Karpas-422 (cell line): ENCODE measurements at places on chromosomes 6 and 20. TPM values are rescaled to one million over a fixed set of nuclear protein-coding genes. Genes with fewer than 3 reads are reported as not detected.
A peak's percentile ranks its signal among the peaks of the same experiment; 100 is the strongest.

DNA sequence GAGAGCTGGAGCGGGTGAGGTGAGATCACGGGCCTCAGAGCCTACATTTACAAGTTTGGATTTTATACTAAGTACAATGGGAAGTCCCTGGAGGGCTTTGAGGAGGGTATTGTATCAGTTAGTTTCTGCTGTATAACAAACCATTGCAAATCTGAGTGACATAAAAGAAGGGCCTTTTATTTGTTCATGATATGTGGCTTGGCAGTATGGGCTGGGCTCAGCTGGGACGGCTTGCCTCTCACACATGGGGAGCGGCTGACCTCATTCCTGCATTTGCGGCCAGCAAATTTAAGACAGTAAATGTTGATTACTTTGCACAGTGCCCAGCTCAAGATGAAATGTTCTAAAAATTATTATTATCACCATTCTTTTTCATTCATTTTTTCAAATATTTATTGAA lies 21.7 kb downstream of the GDAP1L1 start:
- no peaks in the 10 kb centered on the region for H3K27me3 ChIP-seq
- no peaks in the 10 kb centered on the region for H3K4me1 ChIP-seq
- H3K36me3 ChIP-seq = no peaks in the 10 kb centered on the region
- no peak for DNase-seq

GRCh38 chr6:48272518-48272917 lies 161.5 kb upstream of the PTCHD4 start:
- H3K27ac ChIP-seq = no peak overlapping the region
- no peak for DNase-seq
- H3K4me3 ChIP-seq = no peak overlapping the region
- no peaks in the 10 kb centered on the region for H3K36me3 ChIP-seq
- H3K4me1 ChIP-seq = no peaks in the 10 kb centered on the region

GRCh38 chr20:7406671-7407070 lies 533.6 kb downstream of the HAO1 start:
- H3K4me3 ChIP-seq = no peak overlapping the region
- no peaks in the 10 kb centered on the region for H3K4me1 ChIP-seq
- H3K27me3 ChIP-seq = no peaks in the 10 kb centered on the region
- DNase-seq = no peak

DNA sequence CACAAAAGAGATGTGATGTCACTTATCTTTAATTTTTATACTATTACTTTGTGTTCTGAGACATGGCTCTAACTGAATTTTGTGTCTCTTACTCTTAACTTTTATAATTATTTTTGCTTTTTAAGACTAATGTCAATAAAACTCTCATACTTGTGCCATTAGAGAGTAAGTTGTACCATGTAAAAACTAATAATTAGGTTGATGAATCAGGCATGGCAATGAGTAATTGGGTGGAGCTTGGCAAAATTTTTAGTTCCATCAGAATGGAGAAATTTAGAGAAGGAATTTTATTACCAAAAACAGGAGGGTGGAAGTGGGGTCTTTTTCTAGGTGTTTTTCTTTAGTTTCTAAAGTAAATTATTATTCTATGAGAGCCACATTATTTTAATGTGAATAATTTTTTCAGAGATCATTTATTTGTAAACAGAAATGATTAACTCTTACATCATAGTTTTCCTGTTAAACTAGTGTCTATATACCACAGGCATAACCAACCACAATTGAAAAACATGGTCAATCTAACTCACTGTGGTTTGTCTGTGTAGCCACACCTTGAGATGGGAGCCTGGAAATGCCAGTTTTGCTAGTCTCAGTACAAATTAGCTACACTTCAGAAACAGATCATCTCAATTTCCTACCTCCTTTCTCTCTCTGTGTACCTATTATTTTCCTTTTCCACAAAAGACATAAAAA lies 51.8 kb downstream of the ELOVL4 start:
- no peak overlapping the region for H3K27ac ChIP-seq
- H3K27me3 ChIP-seq = no peaks in the 10 kb centered on the region
- no peak overlapping the region for H3K4me3 ChIP-seq
- H3K4me1 ChIP-seq = no peaks in the 10 kb centered on the region

GRCh38 chr20:53074811-53075314 lies 102.7 kb downstream of the TSHZ2 start:
- H3K27ac ChIP-seq = no peak overlapping the region
- no peaks in the 10 kb centered on the region for H3K27me3 ChIP-seq
- DNase-seq = no peak
- H3K36me3 ChIP-seq = no peaks in the 10 kb centered on the region

DNA sequence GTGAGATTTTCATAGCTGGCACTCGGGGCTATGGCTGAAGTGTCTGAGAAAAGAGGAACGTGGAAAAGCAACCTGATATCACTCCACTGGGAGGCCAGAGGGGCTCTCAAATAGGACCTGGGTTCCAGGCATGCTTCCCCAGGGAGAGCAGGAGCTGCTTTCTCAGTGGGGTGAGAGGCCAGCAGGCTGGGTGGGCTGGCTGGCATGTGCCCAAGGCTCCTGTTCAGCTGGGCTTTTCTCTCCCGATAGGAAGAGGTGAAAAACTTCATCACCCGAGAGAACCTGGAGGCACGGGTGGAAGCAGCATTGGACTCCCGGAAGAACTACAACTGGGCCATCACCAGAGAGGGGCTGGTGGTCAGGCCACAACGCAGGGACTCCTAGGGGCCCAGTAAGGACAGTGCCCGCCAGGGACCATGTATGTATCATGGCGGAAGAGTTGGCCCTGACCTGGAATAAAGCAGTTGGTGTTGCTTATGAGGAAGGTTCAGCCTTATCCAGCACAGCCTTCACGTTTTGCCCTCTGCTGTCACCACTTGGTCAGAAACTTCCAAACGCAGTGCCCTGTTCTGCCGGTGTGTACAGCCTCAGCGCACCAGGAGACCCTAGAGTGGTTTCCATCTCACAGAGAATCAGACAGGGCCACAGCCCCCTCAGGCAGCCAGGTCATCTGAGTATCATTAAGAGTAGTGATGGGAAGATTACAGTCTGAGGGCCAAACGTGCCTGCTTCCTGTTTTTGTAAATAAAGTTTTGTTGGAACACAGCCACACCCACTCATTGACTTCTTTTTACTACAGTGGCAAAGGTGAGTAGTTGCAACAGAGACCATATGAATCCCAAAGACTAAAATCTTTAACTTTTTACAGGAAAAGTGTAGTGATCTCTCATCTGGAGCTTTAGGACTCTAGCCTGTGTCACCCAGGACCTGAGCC lies 1.9 kb downstream of the MRPS26 start:
- DNase-seq = no peak
- H3K27ac ChIP-seq = peak overlapping the region; percentile 31; the same call in 1 of the 2 replicates
- H3K4me1 ChIP-seq = peaks cover 31% of the 10 kb centered on the region
- H3K27me3 ChIP-seq = no peaks in the 10 kb centered on the region
- H3K36me3 ChIP-seq = peaks cover 25% of the 10 kb centered on the region

The CST5 gene
- total RNA-seq = not detected in 2 replicates

The GSTA2 gene
- not detected in 2 replicates for total RNA-seq

The HLA-DQA2 gene
- 40.2 and 66.5 TPM in 2 replicates for total RNA-seq
